ENCODE measurements at places on chromosomes 6 and 20.

- DNase-seq: no peak
Measured at GRCh38 chr20:55540013-55540412, 465.3 kb downstream of the CBLN4 start.

GRCh38 chr6:166453651-166454050 lies 70.9 kb upstream of the MPC1 start:
- no peak for DNase-seq

GRCh38 chr20:48270885-48271284 lies 485.6 kb upstream of the SULF2 start:
- DNase-seq: no peak

DNA sequence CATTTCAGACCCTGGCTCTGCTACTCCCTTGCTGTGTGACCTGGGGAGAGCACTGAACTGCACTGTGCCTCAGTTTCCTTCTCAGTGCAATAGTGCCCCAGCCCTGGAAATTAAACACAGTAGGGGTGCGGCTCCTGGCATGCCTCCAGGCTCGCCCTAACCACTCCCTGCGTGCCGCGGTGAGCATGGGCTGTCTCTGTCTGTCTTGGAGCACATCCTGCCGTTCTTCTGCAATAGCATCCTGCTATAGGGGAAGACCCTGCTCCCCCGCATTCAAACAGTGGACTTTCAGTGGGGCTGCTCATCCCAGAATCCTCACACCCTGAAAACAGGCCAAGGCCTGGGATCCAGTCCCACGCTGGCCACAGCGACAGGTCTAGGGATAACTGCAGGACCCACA lies 129.5 kb downstream of the FOXC1 start:
- no peak for DNase-seq

DNA sequence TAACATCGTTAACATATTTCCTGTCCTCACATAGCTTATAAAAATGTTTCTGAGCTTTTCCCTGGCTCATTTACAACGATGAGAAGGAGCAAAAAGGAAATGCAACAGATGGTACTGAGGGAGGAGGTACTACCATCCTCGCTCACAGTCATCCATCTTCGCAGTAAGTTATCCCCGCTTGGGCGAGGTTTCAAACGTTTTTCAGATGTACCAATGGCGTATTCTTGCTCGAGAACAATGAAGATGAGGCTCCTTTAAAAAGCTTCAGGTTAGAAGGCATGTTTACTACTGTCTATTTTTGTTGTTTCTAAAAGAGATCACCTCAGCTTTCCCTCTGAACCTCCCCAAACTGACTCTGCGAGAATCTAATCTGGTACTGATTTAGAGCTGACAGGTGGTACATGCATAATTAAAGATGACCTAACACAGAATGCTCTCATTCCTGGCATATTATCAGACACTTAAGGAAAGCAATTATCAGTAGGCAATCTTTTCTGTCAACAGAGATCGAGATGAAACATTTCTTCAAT lies 178.7 kb downstream of the GJA10 start:
- no peak for DNase-seq

DNA sequence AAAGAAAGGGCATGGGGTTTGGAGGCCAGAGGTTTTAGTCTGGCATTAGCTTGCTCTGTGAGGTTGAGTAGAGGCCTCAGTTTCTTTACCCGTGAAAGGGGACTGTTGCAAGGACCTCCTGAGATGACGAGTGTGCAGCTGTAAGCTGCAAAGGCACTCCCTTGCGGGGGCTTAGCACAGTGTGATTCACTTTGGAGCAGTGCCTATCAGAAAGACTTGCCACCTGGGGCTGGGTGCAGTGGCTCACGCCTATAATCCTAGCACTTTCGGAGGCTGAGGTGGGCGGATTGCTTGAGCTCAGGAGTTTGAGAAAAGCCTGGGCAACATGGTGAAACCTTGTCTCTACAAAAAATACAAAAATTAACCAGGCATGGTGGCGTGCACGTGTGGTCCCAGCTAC lies 7.5 kb upstream of the BAK1 start:
- no peak for DNase-seq

- DNase-seq: no peak
Measured at GRCh38 chr20:32660661-32661060, 13.1 kb downstream of the C20orf203 start.

- no peak for DNase-seq
Measured at GRCh38 chr20:47269309-47270165, 87.0 kb downstream of the ZMYND8 start.

- no peak for DNase-seq
Measured at GRCh38 chr6:168007592-168008338, 10.3 kb downstream of the KIF25 start.

- no peak for DNase-seq
Measured at GRCh38 chr6:2911171-2911570, 8.1 kb upstream of the SERPINB9 start.

- no peak for DNase-seq
Measured at GRCh38 chr6:16690608-16691142, 70.6 kb downstream of the ATXN1 start.

DNA sequence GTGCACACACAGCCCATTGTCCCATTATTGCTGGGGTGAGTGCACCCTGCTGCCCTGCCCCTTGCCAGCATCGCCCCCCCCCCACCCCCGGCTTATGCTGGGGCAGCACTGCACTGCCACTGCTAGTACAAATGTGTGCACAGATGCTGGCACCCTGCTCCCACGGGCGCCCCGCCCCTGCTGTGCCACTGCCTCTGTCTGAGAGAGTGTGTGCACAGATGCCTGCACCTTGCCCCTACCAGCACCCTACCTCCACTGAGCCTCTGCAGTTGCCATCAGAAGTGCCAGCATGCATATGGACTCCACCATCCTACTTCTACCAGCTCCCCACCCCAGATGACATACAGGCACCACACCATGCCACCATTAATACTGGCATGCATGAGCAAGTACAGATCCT lies 454.6 kb upstream of the KHDRBS2 start:
- DNase-seq: no peak

DNA sequence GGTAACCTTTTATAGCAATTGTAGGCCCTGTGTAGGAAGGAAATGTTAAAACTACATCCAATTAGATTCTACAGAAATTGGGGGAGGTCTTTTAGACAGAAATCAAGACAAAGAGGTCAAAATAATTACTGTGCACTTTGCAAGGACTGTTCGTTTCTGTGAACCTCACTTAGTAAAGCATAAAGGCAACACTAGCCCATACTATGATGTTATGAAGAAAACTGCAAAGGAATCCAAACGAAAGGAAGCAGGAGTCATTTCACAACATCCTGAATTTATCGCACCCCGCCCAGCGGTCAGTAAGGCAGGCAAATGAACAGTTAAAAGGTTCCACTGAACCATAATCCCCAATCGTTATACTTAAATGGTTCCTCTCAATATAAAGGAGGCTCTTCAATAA lies 429.5 kb upstream of the ARID1B start:
- DNase-seq: no peak

DNA sequence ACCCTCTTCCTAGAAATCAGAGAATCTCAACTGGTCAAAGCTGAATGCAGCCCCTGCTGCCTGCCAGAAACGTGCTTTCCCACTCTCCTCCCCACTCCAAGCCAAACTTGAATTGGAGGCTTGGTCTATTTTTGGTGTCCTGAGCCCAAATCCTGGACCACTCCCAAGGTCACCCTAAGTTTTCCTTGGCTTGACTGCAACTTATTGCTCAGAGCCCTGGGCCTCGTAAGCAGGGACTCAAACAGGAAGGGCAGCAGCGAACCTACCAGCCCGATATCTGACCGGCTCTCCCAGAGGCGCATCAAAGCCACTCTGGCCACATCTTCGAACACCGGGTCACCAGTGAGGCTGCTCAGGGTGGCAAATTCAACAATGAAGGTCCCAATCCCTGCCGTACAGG lies 12.7 kb downstream of the EDEM2 start:
- DNase-seq: no peak

DNA sequence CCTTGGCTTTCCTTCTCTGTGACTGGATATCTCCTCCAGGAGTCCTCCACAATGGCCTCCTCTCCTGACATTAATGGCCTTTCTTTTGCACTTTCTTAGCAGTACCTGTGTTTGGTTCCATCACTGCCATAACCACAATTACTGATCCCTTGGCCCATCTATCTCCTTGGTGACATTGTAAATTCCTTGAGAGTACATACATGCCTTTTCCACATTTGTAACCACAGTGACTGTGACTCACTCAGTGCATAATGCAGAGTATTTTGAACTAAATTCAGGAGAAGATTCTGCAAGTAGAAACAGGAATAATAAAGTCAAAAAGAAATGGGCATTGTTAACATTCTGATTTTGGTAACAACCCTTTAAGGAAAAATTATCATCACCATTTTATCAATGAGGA lies 197.2 kb upstream of the SOX4 start:
- DNase-seq: no peak

DNA sequence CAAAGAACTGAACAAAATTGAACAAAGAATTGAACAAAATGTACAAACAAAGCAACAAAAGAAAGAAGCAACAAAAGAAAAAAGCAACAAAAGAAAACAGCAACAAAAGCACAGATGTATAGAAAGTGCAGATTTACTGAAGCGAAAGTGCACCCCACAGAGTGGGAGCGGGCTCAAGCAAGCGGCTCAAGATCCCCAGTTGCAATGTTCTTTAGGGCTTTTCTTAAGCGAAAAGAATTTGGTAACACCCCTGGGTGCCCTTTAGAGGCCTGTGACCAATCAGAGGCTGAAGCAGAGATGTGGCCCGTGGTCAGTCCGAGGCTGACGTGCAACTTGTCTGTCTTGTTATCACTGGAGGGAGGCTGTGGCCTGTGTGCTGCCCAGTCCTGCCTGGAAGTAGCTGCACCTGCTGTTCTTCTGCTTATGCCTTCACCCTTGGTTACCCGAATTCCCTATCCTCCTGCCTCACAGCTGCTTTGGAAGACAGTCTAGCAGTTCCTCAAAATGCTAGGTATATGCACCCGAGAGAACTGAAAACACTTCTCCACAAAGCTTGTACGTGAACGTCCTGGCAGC lies 13.2 kb upstream of the KIF25 start:
- DNase-seq: no peak

- no peak for DNase-seq
Measured at GRCh38 chr6:24780206-24780605, 5.5 kb downstream of the GMNN start.

DNA sequence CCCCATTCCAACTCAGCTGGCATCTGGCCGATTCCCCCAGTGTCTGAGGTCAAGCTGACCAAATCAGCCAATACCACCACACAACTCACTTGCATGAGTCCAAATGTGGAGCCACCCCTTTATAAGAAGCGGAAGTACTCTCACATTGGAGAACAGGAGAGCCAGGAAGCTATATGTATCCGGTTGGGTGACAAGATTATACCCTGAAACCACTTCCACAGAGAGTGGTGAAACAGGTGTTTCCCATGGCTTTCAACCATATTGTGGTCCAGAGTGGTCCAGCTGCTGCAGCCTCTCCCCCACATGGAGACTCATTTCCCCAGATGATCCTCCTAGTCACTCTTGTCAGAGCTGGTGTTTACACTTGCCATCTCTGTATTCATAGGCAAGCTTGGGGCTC lies 24.0 kb upstream of the SERINC1 start:
- no peak for DNase-seq

- no peak for DNase-seq
Measured at GRCh38 chr6:72623808-72624207, 1.9 kb downstream of the KCNQ5 start.

- no peak for DNase-seq
Measured at GRCh38 chr6:7073821-7074525, 33.8 kb upstream of the RREB1 start.

DNA sequence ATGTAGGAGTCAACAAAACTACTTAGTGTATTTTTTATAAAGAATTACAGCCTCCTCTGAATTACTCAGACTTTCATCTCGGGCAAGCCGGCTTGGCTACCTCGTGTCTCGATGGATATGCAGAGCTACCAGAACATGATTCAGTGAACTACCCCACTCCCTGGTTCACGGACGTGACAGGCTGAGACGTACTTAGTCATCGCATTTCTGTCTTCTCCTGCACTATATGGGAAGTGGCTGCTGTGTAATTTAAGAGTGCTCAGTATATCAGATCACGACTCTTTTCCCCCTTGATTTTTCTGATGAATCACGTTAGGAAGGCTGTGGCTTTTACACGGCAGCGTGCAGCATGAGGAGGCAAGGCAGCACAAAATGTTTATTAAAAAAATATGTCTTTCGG lies 302.7 kb upstream of the ZFP64 start:
- DNase-seq: peak; percentile 6

DNA sequence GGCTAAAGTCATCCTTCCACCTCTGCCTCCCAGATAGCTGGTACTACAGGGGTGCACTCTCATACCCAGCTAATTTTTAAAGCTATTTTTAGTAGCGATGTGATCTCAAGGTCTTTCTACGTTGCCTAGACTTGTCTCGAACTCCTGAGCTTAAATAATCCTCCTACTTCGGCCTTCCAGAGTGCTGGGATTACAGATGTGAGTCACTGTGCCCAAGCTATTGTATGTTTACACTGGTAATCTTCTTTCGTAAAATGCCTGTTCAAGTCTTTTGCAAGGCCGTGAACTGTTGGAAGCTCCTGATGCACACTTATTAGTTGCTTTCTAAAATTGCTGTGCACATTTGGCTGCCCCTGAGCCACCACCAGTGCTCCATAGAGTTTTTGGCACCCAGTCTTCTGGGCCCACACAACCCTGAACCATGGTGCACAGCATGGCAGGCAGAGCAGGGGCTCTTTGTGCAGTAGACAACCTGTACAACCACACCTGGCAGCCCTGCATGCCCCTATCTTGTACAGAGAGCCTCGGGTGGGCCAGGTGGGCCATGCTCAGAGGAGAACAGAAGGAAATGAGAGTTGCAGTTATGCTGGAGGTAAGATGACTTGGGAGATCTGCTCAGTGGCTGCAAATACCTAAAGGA lies 33.3 kb downstream of the PDRG1 start:
- DNase-seq: no peak

GRCh38 chr20:31840906-31841816 lies 4.2 kb downstream of the FOXS1 start:
- no peak for DNase-seq

- no peak for DNase-seq
Measured at GRCh38 chr6:148700741-148701311, 46.0 kb upstream of the UST start.

- no peak for DNase-seq
Measured at GRCh38 chr20:10970109-10970508, 296.3 kb upstream of the JAG1 start.

GRCh38 chr6:16277101-16277981 lies 39.0 kb downstream of the GMPR start:
- DNase-seq: no peak

DNA sequence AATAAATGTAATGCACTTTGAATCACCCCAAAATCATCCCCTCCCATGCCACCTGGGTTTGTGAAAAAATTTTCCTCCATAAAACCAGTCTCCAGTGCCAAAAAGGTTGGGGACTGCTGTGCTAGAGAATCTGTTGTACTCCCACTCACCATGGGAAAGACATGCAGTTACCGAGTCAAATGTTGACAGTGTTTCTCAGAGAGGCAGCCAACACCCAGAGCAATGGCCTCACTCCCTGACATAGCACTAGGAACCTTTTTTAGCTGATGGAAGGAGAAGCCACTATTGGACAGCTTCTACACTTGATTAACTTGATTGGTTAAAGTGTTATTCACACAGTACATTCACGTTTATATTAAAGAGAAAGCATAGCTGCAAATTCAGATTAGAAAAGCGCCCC lies 59.8 kb upstream of the MANEA start:
- DNase-seq: no peak

Data from stimulated activated CD4-positive, alpha-beta T cell treated with anti-CD3 and anti-CD28 coated beads, Interleukin-1b, Interleukin-23, amount 100 ng/mL, for 1 hour (primary cell).